ENCODE measurements at places on chromosomes 16 and 17.
A peak's percentile ranks its signal among the peaks of the same experiment; 100 is the strongest.

- peak; percentile 83 for DNase-seq
Measured at GRCh38 chr16:51762081-51762996, 611.3 kb upstream of the SALL1 start.

- peak; percentile 43 for DNase-seq
Measured at GRCh38 chr16:47779201-47780016, 318.3 kb downstream of the PHKB start.

DNA sequence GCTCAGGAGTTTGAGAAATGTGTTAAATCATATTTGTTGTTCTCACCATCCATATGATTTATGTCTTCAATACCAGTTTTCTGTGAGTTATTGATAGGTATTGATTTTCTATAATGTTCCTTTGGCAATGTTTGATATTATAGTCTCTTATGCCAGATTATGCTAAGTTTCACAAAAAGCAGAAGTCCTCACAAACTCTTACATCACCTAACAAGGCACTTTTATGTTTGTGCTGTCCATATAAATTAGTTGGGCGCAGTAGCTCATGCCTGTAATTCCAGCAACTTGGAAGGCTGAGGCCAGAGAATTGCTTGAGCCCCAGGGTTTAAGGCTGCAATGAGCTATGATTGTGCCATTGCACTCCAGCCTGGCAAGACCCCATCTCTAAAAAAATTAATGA is 12.6 kb upstream of the UQCRC2 start:
- no peak for DNase-seq

DNA sequence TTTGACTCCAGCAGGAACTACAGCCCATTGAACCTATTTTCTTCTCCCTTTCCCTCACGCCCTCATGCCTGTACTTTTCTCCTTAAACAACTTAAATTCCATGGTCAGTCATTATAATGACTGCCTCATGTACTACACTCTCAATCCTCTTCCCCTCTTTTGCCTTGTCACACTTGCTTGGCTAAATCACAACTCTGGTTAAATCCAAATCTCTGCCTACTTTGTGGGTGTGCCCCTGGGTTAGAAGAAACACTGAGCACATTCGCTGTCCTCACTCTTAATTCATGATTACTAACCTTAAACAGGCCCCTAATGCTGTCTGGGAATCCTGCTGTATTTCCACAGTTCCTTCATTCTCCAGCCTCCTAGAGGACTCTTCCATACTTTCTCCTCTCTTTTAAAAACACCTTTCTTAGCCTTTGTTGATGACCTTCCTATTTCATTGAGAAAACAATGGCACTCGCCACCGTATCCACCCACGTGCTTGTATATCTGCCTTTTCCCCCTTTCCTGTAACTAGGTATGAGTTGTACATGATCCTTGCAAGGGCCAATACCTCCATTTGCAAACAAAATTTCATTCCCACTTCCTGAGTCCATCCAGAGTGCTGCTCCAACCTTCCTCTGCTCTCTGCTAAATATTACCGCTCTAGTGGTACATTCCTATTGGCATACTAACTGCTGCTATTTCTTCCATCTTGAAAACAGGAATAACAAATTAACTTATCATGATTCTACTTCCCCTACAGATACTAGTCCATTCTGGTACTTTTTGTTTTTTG is 28.9 kb downstream of the ZNRF1 start:
- no peak for DNase-seq

DNA sequence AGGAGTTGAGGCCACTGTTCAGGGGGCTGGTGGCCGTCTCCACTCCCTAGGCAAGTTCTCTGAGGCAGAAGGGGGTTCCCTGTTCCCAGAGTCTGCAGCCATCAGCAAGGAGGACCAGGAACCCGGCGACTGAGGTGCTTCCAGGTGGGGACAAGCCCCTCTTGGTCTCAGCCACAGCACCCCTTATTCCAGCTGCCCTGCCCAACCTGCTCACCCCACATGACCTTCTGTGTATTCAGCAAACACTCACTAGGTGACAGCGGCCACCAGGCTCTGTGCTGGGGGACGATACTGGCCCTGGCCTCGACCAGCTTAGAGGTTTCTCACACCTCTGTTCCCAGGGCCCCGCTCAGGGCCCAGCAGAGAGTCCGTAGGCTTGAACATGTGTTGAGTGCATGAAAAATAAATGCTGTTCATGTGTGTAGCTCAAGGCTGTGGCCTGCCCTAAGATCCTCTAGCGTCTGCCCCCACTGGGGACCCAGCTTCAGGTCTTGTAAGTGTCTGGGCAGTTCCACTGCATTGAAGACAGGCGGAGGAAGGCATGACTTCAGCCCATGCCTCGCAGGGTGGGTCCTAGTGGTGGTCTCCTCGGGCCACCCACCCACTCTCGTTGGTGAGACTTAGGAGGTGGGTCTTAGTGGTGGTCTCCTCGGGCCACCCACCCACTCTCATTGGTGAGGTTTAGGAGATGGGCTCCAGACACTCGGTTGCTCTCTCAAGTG is 44.2 kb downstream of the NT5M start:
- no peak for DNase-seq

- DNase-seq: no peak
Measured at GRCh38 chr17:9185142-9185541, 163.8 kb downstream of the NTN1 start.

GRCh38 chr17:82944990-82945389 is 105.2 kb upstream of the ZNF750 start:
- no peak for DNase-seq

- DNase-seq: peak; percentile 21
Measured at GRCh38 chr16:50310308-50311133, 44.2 kb downstream of the ADCY7 start.

- DNase-seq: no peak
Measured at GRCh38 chr17:74877592-74878548, 5.1 kb upstream of the FDXR start.

- no peak for DNase-seq
Measured at GRCh38 chr17:3688027-3688553, 7.9 kb downstream of the P2RX5 start.

GRCh38 chr17:45291171-45291805 is 25.5 kb downstream of the MAP3K14 start:
- no peak for DNase-seq

DNA sequence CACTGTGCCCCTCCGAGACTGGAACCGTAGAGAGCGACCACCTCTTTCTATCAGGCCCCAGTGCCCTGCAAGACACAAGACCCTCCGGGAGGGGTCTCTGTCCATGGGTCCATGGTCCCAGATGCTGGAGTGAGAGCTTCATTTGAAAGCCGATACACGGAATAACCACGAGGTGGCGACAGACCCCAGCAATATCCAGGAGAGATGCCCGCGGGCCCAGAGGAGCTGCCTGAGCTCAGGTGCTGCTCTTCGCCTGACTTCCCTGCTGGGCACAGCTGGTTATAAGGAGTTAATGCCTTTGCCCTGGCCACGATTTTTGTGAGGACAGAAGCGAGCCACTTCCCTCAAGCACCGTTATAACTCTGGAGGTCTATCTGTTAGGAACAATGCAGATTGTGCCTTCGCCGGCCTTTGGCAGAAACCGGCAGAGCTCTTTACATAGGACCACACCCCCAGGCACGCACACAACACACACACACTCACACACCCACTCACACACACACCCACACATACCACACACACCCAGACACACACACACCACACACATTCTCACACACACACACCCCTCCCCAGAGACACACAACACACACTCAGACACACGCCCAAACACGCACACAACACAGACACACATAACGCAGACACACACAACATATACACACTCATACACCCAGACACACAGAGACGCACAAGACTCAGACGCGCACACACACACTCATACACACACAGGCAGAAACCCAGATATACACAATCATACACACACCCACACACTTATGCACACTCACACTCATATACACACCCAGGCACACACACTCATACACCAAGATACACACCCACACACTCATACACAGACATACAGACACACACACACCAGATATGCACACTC is 436.4 kb downstream of the SOX9 start:
- DNase-seq: peak; percentile 79

DNA sequence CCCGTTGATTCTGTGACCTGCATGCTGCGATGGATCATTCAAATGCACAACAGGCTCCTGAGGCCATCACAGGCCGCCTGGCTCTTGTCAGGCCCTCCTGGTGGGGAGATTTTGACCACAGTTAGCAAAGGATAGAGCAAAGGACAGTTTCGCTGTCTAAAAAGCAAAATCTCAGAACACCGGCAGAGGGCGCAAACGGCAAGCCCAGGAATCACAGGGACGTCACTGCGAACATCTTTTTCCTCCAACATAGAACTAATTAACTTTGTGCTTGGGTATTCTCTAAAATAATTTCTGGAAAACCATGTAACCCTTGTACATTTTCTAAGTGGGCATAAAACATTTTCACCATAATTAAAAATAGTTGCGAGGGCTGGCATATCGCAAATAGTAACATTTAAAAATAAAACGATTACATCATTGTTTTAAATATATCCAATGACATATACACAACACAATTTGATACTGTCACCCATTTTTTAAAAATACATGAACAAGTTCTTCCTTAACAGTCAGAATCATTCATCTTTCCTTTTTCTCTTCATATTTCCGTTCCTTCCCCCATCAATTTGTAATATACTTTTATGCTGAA is 19.7 kb upstream of the SLC47A1 start:
- DNase-seq: peak; percentile 77

DNA sequence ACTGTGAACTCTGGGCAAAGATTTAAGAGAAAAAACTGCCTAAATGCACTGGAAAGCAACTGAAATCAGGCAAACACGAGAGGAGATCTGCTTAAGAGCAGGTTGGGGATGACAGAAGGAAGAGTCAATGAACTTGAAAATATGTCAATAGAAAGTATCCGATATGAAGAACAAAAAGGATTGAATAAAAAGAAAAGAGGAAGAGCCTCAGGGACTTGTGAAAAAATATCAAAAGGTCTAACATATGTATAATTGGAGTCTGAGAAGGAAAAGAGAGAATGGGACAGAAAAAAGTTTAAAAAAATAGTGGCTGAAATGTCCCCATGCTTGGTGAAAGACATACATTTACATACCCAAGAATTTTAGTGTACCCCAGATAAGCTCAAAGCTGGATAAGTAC is 195.5 kb downstream of the COPRS start:
- DNase-seq: no peak

DNA sequence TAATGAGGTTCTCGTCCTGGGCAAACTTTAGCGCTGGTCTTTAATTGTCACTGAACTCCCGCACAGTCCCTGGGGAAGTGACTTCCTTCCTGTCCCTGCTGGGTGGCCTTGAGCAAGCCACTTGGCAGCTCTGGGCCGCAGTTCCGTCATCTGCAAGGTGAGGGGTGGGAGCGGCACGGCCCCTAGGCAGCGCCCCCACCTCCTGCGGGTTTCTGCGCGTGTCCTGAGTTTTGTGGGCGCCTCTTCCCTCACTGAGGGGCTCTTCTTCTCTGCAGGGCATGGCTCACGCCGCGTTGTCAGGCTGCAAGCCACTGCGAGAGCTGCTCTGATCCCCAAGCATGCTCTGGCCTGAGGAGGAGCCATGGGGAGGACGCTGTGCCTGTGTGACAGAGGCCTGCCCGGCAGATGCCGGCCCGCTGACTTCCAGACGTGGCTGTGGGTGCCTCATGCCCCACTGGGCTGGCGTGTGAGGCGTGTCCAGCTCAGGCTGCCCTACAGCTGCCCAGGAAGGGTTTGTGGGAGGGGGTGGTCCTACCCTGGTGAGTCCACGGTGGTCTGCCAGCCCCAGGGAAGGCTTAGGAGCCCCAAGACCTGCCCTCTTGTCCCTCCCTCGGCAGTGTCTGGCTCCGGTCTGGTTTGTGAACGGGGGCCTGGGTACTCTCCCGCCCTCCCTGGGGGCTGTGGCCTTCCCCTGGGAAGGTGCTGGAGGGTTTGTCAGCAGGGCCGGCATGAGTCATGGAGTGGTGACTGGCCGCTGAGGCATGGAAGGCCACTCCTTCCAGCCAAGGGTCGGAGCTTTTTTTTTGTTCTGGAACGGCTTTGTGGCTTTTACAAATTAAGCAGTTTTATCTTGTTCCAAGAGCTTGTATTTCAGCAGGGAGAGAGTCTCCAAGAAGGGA is 182.0 kb downstream of the SEC14L1 start:
- no peak for DNase-seq

DNA sequence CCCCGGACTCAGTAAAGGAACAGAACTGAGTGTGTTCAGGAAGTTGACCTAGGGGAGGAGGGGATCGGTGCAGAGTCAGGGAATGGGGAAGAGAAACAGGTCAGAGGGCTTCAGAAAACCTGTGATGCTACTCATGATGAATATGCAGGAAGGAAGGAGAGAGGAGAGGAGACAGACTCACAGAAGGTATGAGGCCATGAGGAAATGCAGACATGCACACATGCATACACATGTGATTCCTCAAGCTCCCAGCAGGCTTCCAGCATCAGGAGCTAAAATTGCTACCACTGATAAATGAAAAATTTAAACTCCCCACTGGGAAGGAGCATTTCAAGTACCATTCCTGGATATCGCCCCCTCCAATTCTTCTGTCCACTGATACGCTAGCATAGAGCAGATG is 262.6 kb downstream of the SLC39A11 start:
- DNase-seq: no peak

DNA sequence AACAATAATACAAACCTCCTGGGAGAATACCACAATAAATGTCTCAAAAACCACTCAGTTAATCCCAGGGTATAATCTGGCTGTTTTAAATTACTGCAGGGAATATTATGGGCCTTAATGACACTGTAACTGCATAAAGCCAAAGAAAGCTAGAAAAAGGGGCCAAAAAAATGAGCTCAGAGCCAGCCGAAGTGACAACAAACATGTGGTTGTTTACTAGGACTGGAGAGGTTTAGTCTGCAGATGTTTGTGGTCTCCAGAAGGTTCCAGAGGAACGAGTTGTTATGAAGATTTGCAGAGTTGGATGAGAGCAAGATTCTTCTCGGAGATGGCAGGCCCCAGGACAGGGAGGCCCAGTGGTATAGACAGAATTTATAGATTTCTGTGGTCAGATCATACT is 97.1 kb upstream of the AKTIP start:
- no peak for DNase-seq

DNA sequence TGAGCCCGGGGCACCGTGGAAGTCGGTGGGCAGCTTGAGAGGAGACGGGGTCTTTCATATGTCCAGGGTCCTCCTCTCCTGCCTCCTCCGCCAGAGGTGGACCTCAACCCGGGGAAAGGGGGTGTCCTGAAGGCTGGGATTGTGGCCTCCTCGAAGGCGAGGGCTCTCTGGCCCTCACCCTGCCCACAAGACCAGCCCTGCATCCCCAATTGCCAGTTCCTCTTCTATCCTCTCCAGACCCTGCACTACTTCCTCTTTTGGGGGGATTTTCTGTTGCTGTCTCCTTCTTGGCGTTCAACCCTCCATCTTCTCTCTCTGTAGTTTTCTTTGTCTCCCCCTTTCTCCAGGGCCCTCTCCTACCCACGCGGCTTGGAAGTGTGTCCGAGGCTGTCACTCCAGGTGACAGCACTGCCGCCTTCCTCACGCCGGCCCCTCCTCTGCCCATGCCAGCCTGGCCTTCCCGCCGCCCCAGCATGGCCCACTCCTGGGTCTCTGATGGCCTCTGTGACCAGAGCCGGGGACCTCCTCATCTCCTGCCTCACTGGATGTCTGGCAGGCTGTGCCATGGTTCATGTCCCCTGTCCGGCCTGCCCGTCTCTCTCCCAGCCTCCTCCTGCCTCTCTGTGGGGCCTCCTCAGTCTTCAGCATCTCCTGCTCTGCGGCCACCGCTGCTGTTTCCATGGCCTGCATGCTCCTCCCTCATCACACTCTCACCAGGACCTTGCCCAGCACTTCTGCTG is 2.4 kb upstream of the ITGAX start:
- DNase-seq: no peak

Data from stimulated activated CD8-positive, alpha-beta memory T cell treated with anti-CD3 and anti-CD28 coated beads, Interleukin-4, amount 100 ng/mL, for 48 hours (primary cell).